Stimulated activated CD8-positive, alpha-beta memory T cell treated with anti-CD3 and anti-CD28 coated beads, Interleukin-2, amount 100 ng/mL, for 1 hour (primary cell): ENCODE measurements at places on chromosomes 6 and 20.

DNA sequence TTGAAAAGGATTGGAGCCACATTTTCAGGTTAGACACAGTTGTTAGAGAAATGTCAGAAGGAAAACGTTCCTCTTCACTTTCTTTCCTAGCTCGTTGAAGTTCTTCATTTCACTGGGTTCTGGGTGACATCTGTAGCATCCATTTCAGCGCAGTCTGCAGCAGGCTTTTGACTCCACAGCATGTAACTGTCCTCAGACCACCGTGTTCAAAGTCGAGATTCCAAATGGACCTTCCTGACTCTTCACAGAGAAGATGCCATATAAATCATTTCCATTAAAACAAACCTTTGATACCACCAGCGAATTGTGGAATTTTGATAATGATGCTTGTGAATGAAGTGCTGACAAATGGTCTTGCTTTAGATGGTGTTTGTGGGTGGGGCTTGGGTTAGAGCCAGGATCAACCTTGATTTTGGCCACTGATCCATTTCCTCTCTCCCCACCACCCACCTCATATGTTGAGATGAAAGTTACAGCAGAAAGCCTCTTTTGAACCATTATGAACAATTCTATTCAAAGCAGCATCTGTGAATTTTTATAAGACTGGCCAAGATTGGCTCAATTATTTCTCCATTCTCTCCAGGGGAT is 185.3 kb upstream of the PREP start:
- DNase-seq: no peak

DNA sequence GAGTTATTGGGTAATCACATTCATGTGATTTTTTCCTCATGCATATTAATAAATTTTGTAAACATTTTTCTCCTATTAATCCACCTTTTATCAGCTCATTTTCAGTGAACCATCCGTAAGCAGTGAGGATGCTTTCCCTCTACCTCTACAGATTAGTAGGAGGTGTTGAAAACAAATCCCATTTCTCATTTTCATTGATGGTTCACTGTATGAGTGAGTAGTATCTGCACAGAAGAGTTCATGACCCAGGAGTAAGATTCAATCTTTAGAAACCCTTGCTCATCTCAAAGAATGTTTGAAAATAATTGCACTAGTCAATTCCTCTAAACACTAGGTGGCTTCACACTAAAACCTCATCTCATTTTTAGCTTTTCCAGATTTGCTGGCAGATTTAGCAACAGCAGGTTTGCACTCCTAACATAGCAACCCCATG is 440.0 kb downstream of the HAO1 start:
- no peak for DNase-seq

- no peak for DNase-seq
Observed at GRCh38 chr6:160327981-160328380, 20.2 kb upstream of the SLC22A3 start.

- no peak for DNase-seq
Observed at GRCh38 chr6:104522533-104522932, 337.2 kb downstream of the HACE1 start.

DNA sequence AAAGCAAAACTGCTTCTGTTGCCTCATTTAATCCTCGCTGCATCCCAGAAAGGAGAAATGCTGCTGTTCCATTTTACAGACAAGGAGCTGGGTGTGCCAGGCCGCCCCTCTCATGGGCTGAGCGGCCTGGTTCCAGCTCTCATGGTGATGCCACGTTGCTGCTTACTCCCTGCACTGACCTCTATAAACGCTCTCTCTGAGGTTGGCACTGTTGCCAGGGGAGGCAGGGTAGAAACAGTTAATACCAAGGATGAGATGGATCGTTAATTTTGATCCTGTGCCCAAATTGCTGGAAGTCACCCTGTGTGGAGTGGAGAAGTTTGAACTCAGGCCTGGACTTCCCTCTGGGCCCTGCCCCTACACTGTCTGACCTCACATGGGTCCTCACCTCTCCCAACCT is 25.6 kb downstream of the SIRPA start:
- DNase-seq: no peak

GRCh38 chr6:11732036-11732631 is 46.5 kb downstream of the ADTRP start:
- no peak for DNase-seq

DNA sequence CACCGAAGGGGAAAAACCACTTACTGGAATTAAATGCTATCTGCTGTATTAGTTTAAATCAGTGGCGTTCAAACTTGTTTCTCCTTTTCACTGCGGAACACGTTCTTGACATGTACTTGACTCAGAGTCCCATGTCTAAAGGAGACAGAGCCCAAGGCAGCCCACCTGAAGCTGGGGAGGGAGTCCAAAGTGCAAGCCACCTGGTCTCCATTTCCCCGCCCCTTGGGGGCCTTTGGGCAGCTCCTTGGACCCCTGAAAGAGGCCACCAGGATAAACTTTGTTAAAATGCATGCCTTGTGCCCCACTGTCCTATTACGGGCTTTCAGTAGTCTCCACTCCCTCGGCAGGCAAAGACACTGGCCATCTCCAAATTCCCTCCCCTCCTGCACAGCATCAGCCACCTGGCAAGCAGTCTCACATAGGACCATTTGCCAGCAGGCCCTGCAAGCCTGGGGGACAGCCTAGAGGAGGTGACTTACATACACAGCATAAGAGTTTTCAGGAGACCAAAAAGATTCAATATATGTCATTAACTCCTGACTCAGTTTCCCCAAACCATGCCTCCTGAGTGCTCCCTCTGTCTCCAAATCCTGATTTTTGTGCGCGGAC is 6.7 kb downstream of the PCK1 start:
- no peak for DNase-seq

GRCh38 chr20:37406010-37406998 is 60.4 kb downstream of the SRC start:
- no peak for DNase-seq

DNA sequence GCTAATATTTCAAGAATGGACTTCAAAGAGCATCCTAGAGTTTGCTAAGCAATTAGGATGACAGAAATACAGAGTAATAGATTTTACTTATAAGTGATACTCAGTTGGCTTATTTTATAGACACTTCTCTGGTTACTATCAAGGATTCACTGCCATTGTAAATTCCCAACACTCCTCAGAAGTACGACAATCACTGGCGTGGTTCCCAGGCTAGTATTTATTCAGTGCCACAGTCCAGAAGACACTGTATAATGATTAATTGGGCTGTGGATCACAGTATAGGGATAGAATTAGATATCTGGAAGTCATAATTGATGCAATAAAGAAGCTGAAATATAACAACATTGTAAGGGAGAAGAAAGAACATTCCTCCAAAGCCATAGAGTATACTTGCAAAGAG is 15.7 kb downstream of the MANEA start:
- no peak for DNase-seq

GRCh38 chr6:37709250-37709931 is 11.7 kb upstream of the MDGA1 start:
- no peak for DNase-seq

DNA sequence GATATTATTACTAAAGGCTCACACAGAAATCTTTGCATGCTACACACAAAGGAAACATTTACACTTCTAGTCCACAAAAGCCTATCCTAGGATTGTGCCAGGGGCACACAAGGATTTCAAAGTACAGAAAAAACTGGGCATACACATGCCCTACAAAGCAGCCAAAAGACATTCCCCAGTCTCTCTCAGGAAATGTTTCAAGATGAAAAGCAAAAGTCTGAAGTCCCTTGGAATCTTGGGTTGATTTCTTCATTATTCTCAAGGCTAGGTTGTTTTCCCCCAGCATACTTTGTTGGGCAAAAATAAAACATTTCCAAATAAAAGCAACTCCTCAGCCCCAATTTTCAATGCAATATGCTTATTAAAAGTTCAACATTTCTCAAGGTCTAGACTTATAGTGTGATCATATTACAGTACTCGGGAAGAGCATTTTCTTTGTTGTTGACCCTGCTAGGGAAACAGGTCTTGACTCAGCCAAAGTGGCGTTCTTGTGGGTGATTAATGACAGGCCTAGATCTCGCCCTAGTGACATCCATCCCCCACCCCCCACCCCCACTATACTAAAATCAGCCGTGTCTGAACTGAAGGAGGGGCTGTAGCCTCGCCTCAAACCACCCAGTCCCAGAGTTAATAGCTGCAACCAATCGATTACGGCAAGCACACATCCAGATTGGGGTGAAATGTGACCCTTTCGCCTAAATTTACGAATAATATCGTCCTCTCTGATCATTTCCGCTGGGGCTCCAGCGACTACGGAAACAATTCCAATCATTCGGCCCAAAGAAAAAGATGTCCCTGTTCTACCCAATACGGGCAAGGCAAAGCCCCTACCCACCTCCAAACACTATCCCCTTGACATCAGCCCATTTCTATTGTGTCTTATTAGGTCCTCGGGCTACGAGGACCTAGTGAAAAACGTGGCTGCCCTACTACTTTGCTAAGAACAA is 1.4 kb downstream of the AKIRIN2 start:
- no peak for DNase-seq

DNA sequence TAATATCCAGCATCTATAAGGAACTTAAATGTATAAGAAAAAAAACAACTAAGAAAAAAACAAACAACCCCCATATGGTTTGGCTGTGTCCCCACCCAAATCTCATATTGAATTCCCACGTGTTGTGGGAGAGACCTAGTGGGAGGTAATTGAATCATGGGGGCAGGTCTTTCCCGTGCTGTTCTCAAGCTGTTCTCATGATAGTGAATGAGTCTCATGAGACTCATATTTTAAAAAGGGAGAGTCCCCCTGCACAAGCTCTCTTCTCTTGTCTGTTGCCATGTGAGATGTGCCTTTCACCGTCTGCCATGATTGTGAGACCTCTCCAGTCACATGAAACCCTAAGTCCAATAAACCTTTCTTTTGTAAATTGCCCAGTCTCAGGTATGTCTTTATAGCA is 105.7 kb upstream of the GJE1 start:
- DNase-seq: no peak

DNA sequence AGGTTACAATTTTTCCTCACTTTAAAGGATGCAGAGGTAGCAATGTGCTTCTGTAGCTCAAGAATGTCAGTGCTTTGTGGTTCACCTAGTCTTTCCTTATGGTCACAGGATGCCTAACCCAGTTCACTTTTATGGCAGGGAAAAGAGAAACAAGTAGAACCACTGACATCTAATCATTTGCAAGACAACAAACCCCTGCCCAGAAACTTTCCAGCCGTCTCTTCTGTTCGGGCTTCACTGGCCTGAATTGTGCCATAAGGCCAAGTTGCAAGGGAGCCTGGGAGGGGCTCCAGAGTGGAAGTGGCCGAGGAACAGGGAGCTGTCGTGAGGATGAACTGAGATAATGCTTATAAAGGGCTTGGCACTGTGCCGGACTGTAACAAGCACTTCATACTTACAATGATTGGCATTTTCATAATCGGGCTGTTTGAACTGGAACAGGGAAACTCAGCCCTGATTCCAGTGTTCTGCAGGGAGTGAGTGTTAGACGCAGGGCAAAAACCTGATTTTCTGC is 212.6 kb downstream of the BCAS1 start:
- no peak for DNase-seq

DNA sequence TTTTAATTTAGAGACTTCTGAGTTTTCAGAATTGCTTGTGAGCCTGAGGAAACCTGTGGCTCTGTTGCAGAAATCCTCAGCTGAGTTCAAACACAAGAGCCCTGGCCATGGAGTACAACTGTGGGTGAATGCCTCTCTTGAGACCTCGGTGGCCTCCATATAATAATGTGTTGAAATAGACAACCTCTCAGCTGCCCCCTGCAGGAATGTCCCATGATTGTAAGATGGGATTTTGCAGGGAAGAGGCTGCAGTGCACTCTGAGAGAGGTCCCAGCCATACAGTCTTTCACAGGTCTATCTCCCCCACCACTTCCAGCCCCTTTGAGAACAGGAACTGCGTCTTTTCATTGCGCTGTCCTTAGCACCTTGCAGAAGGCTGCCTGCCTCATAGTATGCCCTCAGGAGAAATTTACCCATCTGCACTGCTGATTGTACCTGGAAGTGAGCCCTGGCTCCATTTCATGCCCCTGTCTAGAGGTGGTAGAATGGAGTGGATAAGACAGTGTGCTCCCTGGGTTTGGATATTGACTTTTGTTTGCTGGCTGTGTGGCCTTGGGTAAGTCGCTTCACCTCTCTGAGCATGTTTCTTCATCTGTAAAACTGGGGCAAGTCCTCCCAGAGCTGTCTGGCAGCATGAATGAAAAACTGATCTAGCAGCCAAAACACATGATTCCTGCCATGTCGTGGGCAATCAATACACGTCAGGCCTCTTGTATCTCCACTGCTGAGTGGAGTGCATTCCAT is 16.8 kb upstream of the CDH22 start:
- DNase-seq: no peak

GRCh38 chr6:106106276-106107042 is 20.3 kb downstream of the PRDM1 start:
- no peak for DNase-seq

DNA sequence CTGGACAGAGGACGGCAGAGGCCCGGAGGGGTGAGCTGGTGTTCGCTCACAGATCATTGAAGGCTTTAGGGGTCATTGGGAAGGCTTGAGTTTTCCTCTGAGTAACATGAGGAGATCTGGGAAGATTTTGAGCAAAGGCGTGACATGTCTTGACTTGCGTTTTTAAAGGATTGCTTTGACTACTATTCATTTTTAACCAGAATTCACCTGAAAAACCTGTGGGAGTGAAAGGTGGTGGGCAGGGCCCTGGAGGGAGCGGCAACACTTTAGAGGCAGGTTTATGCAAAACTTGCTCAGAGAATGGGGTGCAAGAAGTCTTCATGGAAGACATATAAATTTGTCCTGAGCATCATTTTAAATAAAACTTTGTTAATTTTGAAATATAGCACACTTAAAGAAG is 72.2 kb upstream of the EEF1E1 start:
- no peak for DNase-seq

DNA sequence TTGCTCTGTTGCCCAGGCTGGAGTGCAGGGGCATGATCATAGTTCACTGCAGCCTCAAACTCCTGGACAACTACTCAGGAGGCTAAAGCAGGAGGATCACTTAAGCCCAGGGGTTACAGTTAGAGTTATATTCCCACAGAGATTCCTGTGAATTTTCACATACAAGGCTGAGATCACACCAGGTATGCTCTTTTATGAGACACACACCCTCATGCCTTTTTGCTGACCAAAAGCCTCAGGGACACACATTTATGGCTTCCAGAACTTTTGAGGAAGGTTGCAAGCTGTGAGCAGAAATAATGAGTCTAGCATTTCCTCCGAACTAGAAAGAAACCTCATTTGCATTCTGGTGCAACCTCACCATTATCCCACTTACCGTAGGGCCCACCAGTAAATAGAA is 370.5 kb upstream of the ARID1B start:
- DNase-seq: no peak

DNA sequence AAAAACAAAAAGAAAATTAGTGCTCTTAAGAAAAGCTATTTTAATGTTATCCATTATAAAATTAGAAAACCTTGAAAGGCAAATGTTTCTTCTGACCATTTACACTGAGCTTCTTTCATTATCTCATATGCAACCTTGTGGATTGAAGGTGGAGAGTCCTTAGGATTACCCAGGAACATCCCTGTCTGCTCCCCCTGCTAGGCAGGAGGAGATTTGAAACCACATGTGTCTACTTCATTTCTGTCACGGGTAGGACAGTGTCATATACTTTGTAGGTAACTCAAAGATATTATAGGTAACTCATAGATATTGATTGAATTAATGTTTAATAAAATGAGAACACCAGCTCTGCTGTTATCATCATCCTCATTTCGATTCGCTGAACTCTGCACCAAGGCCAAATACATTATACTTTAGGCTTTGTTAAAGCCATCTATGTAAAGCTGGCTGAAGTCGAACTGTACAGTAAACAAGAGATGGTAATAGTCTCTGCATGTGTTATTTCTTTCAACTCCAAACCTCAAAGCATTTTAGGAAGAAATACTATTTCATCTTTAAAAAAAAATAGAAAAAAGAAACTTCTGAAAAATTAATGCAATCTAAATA is 49.5 kb downstream of the HDAC2 start:
- DNase-seq: no peak
